GM12865 (cell line): ENCODE measurements at places on chromosomes 16 and 17.
A peak's percentile ranks its signal among the peaks of the same experiment; 100 is the strongest.

- DNase-seq: no peak
Measured at GRCh38 chr17:82835766-82836512, 3.9 kb downstream of the ZNF750 start.

DNA sequence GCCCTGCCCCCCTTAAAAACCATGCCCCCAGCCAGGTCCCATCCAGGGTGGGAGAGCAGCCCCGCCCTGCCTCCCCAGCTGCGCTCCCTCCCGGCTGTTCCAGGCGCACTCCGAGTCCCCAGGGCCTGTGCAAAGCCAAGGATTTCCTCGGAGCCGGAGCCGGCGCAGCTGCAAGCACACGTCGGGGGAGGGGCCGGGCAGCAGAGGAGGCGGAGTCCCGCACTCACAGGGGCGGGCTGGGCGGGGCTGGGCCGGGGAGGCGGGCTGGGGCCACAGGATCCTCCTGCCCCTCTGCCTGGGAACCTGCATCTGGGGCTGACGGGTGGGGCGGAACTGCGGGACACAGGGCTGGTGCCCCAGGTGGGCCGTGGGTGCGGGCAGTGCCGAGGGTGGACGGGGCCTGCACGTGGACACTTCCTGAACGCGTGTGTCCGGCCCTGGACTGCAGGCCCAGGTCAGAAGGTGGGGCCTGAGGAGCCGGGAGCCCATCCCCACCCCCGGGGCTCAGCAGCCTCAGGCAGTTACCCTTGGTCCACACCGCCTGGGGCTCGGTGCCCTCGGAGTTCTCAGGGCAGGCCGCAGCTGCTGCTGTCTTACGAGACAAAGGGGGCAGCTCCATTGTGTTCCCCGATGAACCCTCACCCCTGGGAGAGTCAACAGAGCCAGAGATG lies 24.0 kb upstream of the SSTR5 start:
- no peak for DNase-seq

DNA sequence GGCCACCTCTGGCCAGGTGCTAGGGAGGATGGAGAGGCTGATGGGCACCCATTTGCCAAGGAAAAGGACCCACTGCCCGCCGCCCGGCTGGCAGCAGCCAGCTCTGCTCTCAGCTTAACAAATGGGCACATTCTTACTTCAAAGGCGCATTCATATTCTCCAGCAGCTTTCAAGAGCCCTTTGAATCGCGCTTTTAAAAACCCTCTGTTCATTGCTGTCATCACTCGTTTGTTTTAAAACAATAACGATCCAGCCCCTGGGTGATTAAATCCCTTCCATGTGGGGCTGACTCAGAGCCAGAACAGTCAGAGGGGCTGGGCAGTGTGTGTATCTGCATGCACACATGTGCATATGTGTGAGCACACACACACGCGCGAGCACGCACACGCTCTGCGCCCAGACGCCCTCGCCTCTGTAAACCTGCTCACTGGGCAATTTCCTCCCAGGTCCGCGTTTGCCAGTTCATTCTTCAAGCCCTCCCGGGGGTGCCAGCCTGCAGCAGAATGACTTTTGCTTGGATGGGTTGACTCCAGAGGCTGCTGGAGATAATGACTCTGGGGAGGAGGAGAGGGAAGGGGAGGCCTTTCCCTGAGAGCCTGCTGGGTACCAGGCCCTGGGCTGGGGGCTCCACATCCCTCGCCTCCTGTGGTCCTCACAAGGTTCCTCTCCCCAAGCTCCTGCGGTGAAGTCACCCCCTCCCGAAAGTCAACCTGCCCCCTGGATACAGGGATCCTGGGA lies 133.1 kb downstream of the SDK2 start:
- no peak for DNase-seq

DNA sequence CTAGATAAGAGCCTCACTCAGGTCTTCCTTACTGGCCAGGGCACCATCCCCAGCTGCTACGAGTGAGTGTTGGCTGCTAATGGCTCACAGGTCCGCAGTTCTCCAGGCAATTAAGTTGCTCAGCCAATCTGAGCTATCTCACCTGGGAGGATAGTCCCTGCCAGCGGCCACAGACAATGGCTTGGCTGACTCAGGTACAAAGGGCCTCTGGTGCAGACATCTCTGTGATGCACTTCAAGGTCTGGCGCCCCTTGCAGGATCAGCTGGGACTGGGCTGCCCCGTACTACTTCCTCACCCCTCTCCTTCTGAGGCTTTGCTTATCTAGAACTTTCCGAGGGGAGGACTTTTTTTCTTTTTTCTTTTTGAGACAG lies 49.2 kb upstream of the EMP2 start:
- DNase-seq: no peak

DNA sequence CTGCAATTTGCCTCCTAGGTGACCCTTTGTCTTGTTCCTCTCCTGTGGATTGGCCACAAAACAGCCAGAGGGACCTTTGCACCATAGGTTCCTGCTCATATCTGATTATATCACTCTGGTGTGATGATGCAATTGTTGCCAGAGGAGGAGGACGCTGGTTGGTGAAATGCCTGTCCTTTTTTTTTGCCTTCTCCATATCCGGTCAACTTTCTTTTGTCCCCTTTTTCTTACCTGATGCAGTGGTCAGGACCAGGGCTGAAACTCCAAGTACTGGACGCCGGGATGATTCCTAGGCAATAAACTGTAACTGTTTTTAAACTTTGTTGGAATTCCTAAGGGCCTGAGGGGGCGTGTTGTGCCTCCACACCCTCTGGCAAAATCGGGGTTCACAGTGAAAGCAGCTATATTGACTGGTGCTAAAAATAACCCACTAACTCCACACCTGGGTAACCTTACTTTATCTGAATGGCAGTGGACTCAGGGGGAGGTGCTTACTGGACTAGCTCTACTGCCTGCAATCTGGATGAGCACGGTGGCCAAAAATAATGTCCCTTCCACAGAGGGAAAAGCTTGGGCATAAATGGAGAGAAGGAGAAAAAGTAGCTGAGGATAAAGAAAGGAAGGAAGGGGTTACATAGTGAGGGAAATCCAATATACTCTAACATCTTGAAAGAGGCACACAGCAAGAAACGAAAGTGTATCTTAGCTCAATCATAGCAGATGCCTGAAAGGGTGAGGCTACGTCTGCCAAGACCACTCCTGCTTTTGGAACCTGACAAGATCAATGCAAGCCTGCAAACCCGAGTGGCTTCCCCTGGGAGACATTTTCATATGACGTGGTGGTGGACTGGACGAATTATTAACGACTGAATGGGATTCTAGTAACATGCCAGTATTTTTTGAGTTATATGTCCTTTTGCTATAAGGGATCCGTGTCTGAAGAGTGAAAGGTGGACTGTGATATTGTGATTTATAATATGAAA lies 28.4 kb upstream of the ZNF423 start:
- no peak for DNase-seq

DNA sequence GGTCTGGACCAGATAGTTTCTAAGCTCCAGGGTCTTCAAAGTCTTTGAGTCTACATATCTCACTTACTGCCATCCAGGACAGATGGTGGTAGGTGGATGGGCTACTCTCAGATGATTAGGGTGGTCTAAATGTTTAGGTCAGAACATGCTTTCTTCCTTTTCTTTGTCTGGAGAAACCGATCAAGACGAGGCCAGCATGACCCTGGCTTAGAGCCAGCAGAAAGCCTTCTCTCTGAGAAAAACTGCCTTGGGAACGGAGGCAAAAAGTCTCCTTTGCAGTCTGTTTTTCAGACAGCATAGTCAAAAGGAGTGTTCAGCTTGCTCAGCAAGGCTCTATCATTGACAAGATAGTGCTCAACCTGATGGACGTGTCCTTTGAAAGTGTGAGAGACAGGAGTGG lies 48.8 kb downstream of the SPACA3 start:
- DNase-seq: no peak

- DNase-seq: no peak
Measured at GRCh38 chr17:72788950-72789585, 303.4 kb downstream of the SLC39A11 start.

DNA sequence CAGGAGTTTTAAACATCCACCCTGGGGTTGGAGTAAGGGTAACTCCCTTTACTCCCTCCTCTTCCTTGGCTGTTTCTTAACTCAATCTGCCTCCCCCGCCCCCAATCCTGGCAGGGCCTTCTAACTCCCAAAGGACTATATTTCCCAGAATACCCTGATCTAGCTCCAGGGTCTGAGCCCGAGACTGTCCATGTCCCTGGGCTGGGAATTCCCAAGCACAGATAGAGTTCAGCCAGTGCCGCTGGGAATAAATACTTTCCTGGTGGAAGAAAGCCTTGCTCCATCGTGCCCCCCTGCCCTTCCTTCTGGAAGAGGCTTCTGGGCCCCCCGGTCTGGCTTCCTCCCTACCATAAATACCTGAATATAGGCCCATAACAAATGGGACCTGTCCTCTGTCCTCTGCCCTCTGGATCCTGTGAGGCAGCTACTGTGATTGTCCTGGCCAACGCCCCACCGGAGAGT lies 10.2 kb downstream of the BAHCC1 start:
- no peak for DNase-seq

DNA sequence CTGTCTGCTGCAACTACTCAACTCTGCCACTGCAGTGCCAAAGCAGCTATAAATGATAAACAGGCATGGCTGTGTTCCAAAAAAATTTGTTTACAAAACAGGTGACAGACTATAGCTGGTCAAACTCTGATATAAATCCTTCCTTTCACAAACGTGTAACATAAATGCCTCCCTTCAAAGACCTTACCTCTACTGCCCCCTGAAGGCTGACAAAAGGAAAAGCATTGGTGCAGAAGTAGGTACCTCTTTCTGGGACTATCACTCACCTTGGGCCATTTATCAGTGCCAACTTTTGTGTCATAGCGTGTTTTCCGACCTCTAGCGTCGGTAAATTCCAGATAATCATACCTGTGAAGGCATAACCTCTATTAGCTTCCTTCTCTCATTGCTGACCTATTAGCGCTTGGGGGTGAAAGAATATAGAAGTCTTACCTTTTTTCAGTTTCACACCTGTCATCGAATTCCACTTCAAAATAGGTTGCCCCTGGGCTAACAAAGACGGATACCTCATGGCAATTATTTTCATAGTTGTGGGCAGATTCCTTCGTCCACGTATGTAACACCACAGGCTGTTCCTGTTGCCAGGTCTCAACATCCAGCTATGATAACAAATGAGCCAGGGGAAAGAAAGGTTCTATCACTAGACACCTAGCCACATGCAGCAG lies 67.9 kb downstream of the ZZEF1 start:
- peak; percentile 81 for DNase-seq

DNA sequence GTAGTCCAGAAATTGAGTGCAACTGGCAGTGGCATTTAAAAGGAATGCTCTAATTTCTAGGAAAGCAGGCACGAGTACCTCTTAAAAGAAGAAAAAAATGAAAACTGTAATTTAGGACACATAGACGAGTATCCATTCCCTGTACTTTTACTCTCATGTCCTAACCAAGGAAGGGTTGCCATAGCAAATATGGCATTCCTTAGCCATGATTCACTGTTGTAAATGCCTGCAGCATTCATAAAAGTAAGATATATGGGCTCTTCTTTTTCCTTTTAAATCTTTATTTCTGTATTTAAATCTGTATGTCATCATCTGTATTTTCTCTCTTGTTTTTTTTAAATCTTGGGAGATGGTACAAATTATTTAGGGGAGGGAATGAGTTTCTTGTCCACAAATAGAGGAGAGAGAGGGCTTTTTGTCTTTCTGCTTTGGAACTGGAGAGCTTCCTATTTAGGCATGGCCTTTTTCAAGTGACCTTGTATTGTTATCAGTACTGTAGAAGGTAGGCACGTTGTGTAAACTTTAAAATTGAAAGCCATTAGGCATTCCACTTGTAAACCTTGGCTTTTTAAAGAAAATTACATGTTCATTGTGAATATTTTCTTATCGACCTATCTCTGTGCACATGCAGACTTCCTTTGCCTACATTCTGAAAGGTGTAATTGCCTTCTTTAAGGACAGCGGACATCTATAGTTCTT lies 50.0 kb downstream of the TENT4B start:
- DNase-seq: no peak

DNA sequence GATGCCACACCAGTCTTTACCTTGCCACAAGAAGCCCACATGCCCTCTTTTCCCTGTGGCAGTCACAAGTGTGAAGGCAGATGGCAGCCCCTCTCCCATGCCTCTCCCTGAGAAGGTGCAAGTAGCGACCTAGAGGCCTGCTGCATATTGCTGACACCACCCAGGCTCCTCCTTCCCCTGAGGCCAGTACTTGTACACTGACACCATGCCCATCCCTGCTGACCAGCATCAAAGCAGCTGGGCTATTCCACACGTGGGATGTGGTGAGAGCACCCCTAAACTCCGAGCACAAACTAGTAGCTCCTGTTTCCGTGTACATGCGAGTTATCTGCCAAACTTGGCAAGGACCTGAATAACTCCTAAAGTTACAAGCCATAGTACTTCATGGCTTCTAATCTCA lies 149.4 kb downstream of the AATF start:
- DNase-seq: no peak

DNA sequence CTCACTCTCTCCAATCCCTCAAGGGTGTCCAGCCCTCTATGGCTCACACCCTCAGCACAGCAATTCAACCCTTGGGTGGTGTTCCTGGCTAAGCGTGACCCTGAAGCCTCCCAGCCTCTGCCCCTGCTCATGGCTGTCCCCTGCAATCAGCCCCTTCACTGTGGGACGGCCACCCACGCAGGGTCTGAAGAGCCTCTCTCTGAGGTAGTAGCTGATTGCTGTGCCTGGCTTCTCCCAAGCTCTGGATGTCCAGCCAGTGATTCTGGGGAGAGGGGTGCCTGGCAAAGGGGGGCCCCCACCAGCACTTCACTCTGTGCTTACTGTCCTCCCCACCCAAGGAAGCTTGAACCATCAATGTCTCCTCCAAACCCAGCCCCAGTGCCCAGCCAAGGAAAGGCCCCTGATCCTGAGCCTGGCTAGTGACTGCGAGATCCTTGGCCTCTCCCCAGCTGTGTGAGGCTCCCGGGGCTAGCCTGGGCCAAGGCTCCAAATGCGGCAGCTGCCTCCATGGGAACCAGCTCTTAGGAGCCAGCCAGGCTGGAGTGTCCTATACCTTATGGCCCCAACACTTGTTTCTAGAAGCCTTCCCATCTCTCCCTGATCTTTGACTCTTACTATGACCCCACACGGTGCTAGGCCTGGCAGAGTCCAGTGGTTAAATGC lies 9.9 kb downstream of the MTSS2 start:
- DNase-seq: no peak

DNA sequence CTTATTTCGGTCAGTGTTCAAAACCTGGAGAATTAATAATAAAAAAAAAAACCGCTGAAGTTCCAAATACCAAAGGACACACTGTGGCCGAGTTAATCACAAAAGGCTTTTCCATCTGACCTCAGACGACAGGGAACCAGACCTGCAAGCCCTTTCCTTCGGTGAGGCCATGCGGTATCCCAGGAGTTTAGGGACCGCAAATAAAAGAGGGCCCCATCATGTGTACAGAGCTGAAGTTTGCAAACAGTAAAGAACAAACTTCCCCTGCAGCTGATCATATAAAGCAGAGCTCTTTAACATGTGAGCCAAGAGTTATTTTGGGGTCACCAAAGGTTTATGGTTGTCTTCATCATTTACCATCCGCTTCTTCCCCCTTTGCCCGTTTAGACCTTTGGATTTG lies 33.0 kb upstream of the FOXJ1 start:
- no peak for DNase-seq

DNA sequence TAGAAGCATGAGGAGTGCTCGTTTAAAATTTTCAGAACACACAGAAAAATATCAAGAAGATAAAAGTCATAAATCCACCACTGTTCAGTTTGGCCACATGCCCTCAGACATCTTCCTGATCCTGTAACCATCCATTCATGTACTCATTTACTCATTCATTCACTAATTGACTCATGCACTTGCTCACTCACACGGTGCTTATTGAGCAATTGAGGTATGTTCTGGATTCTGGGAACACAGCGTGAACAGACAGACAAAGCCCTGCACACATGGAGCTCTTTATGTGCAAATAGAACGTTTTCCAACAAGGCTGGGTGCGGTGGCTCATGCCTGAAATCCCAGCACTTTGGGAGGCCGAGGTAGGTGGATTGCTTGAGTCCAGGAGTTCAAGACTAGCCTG lies 10.2 kb upstream of the NATD1 start:
- DNase-seq: no peak

GRCh38 chr16:51407921-51408320 lies 256.9 kb upstream of the SALL1 start:
- DNase-seq: no peak
